Left renal pelvis (tissue), 4 donors: ENCODE measurements at places on chromosomes 1 and 21. TPM values are rescaled to one million over a fixed set of nuclear protein-coding genes. Genes with fewer than 3 reads are reported as not detected.

DNA sequence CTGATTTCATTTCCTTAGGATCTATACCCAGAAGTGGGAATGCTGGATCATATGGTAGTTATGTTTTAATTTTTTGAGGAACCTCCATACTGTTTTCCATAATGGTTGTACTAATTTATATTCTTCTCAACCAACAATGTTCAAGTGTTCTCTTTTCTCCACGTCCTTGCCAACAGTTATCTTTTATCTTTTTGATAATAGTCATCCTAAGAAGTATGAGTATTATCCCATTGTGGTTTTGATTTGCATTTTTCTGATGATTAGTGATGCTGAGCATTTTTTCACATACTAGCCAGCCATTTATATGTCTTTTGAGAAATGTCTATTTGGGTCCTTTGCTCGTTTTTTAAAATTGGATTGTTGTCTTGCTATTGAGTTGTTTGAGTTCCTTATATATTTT, 38.5 kb downstream of the ABCD3 start:
- DNase-seq: no peak

- DNase-seq: no peak
Measured at GRCh38 chr1:71080230-71080738, 551 bp downstream of the ZRANB2 start.

- DNase-seq: no peak
Measured at GRCh38 chr21:41634211-41634694, 126.3 kb upstream of the TMPRSS2 start.

- DNase-seq: no peak
Measured at GRCh38 chr1:72230746-72231145, 51.6 kb downstream of the NEGR1 start.

- no peak for DNase-seq
Measured at GRCh38 chr1:240314845-240315801, 223.4 kb downstream of the FMN2 start.

Gene SDC3
- 29.1 TPM for polyA plus RNA-seq

- DNase-seq: no peak
Measured at GRCh38 chr1:117188816-117189437, 21.8 kb downstream of the VTCN1 start.

DNA sequence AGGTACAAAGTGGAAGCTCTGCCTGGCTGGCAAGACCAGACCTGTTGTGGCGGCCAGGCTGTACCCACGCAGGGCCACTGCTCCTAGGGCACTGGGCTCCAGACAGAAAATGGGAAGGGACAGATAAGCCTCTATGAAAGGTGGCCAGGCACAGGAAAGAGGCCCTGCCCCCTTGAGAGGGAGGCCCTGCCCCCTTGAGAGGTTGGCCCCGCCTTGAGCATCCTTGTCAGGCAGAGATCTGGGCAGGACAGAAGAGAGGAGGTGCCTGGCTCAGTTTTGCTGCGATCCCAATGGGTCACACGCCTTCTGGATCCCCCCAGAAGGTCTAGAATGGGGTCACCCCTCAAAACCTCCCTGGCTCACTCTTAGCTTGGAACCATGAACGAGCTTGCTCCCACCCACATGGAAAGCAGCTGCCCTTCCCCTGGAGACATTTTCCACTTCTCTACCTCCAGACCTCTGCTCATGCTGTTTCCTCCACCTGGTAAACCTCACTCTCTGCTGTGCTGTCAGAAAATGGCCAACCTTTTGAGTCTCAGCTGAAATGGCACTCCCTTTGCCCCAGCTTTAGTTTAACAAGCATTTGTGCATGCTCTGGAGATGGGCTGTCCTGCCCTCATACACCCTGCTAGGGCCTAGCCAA, 17.5 kb upstream of the ECE1 start:
- no peak for DNase-seq

Gene NR5A2
- polyA plus RNA-seq: 2.8 TPM

Gene GPR37L1
- polyA plus RNA-seq: 0.07 TPM

Gene PLPP3
- 121 TPM for polyA plus RNA-seq

Gene BARHL2
- not detected for polyA plus RNA-seq

- no peak for DNase-seq
Measured at GRCh38 chr21:38986406-38986805, 180.7 kb downstream of the ETS2 start.

GRCh38 chr1:172162236-172162635, 258.2 kb upstream of the C1orf105 start:
- no peak for DNase-seq

Gene INAVA
- 34.4 TPM for polyA plus RNA-seq

DNA sequence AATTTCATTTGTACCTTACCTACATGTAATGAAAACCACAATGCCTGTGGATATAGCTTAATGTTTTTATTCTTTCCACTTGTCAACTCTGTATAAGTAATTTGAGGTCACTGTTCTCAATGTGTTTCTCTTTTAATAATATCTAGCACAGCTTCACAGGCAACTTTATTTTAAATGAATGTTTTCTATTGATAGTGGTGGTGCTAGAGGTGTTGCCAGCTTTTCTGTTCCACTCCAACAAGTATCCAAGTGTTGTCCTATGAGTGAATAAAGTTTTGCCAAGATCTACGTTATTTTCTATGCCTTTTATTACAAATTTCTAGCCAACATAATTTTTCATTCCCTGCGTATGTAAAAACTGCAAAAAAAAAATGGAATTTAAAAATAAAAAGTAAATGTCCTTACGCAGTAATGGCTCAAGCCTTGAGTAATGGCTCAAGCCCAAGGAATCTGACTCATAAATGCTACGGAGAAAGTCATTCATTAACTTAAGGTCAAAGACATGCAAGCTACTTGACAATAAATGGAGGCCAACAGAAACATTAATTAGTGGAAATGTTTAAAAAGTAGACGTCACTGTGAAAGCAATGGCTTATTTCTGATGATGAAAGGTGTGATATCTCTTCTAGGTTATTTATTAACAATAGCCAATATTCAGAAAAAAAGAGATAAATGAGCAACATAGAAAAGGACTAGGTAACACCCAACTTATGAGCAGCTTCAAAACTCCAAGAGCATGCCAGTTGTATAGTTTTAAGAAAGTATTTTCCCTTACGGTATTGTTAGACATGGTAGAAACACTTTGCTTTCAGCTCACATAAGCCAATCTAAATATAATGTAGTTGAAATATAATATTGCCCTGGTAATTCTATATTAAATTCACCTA, 71.4 kb downstream of the SLC44A5 start:
- no peak for DNase-seq

- DNase-seq: peak; percentile 57
Measured at GRCh38 chr21:38505654-38506523, 7.6 kb upstream of the ERG start.

Gene LHX8
- not detected for polyA plus RNA-seq

GRCh38 chr21:15210235-15210678, 145.5 kb upstream of the NRIP1 start:
- DNase-seq: no peak

- DNase-seq: no peak
Measured at GRCh38 chr1:204885288-204885711, 14.6 kb downstream of the NFASC start.

GRCh38 chr1:212926372-212926771, 24.0 kb upstream of the VASH2 start:
- DNase-seq: no peak

Gene SUSD4
- polyA plus RNA-seq: 19.7 TPM

- DNase-seq: no peak
Measured at GRCh38 chr1:38360807-38361206, 314.2 kb upstream of the POU3F1 start.

Gene VPS72
- polyA plus RNA-seq: 68.3 TPM

- DNase-seq: no peak
Measured at GRCh38 chr1:206690516-206690915, 5.8 kb downstream of the MAPKAPK2 start.

- DNase-seq: no peak
Measured at GRCh38 chr1:28517649-28517999, 11.8 kb downstream of the RCC1 start.

Gene CHTOP
- 129 TPM for polyA plus RNA-seq

Gene CENPL
- 11.7 TPM for polyA plus RNA-seq

Gene AMY2A
- polyA plus RNA-seq: 0.10 TPM

GRCh38 chr1:114214016-114214415, 60.3 kb upstream of the SYT6 start:
- DNase-seq: no peak

DNA sequence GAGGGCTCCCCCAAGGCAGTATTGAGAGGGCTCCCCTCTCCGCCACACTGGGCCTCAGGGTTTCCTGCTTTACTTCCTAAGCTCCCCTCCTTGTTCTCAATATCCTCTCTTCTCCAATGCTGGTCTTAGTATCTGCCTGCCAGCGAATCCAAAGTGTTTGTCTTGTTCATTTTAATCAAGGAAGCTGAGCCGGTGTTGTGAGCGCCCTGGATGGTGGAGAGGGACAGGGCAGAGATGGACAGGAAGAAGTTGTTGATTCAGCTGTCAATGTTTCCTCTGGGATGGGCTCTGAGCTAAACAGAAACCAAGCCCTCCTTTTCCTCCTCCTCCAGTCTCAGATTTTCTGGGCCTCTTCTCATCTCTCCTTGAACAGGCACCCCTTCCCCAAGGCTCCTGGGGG, 5.4 kb downstream of the OLFML3 start:
- DNase-seq: no peak

Gene CTSE
- polyA plus RNA-seq: 0.82 TPM

DNA sequence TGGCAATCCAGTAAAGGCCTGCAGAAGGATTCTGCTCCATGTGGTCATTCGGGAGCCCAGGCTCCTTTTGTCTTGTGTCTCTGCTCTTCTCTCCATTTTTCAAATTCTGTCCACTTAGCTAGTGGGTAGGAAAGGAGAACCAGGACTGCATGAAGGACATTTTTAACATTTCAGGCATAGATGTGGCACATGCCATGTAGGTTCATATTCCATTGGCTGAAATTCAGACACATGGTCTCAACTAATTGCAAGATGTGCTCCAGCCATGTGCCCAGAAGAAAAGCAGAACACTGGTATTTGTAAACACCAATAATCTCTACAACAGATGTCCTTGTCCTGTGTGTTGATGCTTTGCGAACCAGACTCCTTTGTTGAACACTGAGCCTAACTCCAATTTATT, 85.2 kb upstream of the WLS start:
- no peak for DNase-seq

- DNase-seq: no peak
Measured at GRCh38 chr1:219189021-219189824, 15.5 kb downstream of the LYPLAL1 start.

- no peak for DNase-seq
Measured at GRCh38 chr1:40980453-40981121, 1.1 kb downstream of the CTPS1 start.

Gene PIK3CD
- 6.8 TPM for polyA plus RNA-seq

- DNase-seq: no peak
Measured at GRCh38 chr1:231631717-231632116, 5.1 kb downstream of the DISC1 start.

- DNase-seq: no peak
Measured at GRCh38 chr1:199978408-199978940, 49.0 kb upstream of the NR5A2 start.

GRCh38 chr1:115118611-115119010, 29.3 kb upstream of the TSPAN2 start:
- no peak for DNase-seq

DNA sequence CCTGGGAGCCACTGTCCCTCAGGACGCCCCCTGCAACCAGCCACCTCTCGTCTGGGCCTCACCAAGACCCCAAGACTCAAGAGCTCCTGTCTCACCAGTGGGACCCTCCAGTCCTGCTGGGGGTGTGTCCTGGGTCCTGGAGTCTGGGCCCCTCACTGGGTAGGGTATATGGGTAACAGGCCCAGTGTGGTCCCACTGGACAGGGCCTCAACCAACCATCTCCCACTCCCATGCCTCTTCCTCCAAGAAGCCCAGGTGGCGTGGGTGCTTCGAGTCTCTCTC, 725 bp upstream of the VWA1 start:
- no peak for DNase-seq

- no peak for DNase-seq
Measured at GRCh38 chr1:79792219-79792930, 785.8 kb upstream of the ADGRL4 start.
